Neural progenitor cell (in vitro differentiated cells): ENCODE measurements at places on chromosomes 6 and 20.

DNA sequence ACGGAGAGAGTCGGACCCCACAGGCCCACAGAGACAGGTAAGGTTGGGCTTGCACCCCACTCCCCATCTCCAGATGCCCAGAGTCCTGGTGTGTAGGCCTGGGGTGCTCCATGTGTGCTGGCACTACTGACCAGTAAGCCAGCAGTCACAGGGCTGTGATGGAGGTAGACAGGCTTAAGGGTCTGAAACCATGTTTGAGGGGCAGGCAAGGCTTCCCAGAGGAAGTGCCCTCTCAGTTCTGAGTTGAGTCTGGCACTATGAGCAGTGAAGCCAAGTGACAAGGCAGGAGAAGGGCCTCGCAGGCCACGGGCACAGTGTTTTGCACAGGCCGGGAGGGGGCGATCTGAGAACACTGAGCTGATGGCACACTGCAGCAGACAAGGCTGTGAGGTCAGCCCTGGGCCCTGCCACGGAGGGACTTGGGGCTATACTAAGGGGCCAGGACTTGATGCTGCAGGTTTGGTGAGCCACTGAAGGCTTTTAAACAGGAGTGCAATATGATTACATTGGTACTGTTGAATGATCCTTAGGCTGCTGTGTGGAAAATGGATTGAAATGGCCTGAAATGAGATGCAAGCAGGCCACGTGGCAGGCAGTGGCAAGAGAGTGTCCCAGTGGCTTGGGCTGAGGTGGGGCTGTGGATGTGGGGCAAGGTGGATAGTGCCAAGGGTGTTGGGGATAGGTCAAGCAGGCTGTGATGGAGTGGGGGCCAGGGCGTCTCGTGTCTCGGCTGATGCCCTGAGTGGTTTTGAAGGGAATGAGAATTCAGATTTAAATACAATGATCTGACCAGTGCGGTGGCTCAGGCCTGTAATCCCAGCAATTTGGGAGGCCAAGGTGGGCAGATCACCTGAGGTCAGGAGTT lies 20.3 kb downstream of the TTBK1 start:
- DNase-seq, result peak; percentile 86

DNA sequence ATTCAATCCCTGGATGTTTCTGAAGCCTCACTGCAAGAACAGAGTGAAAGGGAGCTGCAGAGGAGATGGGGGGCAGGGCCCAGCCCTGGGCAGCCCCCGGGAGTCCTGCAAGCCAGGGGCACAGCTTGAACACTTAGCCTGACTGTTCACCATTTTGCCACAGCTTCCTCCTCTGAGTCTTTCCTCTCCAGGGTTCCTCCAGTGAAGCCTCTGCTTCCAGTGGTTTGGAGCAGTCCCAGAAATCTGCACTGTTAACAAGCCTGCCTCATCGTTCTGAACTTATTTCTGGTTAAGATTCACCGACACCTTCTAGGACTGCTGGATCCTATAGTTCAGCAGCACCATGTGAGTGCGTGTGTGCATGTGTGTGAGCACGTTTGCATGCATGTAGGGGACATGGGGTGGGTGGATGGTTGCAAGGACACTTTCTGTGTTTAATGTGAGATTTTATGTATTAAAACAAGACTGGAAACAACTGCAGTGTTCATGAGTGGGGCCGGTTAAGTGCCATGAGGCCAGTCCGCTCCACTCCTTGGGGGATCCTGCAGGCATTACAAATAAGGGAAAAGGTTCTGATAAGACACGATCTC lies 24.6 kb downstream of the CEBPB start:
- no peak for DNase-seq

- peak; percentile 12 for DNase-seq
Observed at GRCh38 chr6:146481527-146481926, 62.1 kb upstream of the RAB32 start.

DNA sequence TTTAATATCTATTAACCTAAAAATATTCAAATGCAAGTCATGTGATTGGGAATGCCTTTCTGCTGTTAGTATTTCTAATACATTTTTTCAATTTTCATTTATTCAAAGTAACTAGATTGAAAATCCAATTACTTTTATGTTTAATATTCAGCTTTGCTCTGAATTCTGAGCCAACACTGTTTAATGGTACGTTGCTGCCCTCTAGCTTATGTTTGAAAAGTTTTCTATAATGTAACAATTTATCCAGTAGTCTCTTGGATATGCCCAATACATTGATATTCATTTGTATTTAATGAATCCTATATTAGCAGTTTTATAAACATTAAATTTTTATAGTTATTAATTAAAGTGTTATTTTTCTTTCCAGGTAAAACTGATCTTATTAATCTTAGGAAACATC lies 47.4 kb downstream of the LGSN start:
- DNase-seq, result peak; percentile 46

GRCh38 chr6:5482619-5483018 lies 221.3 kb downstream of the FARS2 start:
- DNase-seq, result no peak

DNA sequence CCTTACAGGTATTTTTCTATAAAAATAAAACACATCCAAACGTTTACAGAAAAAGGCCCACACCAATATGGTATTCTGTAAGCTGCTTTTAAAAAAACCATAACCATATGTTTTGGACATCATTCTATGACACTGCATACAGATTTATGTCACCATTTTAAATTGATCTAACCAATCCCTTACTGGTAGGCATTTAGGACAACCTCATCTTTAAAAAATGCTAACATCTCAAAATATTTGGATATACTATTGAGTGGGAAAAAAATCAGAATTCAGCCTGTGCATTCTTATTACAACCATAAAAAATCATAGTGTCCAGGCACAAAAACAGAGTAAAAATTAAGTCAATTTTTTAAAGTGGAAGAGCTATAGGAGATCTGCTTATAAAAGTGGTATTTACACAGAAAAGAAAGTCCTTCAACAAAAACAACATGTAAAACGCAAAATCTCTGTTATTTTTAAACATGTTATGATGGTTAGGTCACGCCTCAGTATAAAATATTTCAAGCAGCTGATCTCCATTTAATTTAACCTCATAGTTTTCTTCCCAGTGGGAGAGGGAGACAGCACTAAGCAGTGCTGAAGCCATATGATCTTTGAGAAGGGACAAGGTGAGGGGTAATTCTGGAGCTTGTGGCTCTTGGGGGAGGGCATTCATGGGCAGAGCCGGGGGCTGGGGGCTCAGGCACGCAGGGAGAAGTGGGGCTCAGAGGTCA lies 21.2 kb downstream of the TRAM2 start:
- DNase-seq, result no peak
